ENCODE measurements at places on chromosomes 4 and X.
A peak's percentile ranks its signal among the peaks of the same experiment; 100 is the strongest.

DNA sequence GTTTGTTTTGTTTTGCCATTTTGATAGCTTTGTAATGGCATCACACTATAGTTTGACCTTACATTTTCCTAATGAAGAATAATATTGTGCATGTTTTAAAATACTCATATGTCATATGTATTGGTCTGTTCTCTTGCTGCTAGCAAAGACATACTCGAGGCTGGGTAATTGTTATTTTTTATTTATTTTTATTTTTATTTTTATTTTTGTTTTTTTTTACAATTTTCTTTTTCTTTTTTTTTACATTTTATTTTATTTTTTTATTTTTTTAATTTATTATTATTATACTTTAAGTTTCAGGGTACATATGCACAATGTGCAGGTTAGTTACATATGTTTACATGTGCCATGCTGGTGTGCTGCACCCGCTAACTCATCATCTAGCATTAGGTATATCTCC, 104.6 kb upstream of the GRID2 start:
- DNase-seq = no peak

- no peak for DNase-seq
Observed at GRCh38 chr4:16031546-16032395, 52.1 kb downstream of the PROM1 start.

DNA sequence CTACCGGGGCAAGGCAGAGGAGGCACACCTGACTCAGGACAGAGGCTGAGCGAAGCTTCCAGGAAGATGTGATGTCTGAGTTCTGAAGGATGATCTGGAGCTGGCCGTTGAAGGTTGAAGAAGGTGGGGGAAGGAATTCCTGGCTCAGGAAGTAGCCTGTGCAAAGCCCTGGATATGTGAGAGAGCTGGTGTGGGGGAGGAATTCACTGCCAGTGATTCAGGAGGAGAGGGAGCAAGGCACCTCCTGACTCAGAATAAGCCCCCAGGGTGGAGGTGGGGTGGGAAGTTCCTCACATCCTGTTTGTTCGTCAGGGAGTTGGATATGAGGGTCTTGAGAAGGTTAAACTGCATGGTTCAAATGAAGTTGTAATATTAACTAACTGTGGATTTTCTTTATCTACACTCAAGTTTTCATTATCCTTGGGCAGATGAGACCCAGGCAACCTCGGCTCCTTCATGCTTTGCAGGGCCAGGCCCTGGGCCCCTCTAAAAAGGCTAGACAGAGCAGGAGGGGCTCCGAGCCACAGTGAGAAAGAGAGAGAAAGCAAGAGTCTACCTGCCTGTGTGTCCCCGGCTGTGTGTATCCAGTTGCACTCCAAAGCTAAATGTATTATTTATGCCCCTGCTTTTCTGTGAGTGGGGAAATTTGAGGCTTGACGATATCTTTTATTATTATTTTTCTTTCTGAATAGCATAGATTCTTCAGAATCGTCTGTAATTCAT, 7.1 kb downstream of the NHSL2 start:
- no peak for DNase-seq

- peak; percentile 12 for DNase-seq
Observed at GRCh38 chr4:75514949-75515612, 808 bp downstream of the THAP6 start.

- DNase-seq = no peak
Observed at GRCh38 chrX:1144293-1144692, 68.2 kb downstream of the CRLF2 start.

- DNase-seq = no peak
Observed at GRCh38 chrX:153410373-153410772, 899 bp upstream of the ZFP92 start.

GRCh38 chr4:162644346-162644745, 480.5 kb upstream of the FSTL5 start:
- no peak for DNase-seq

DNA sequence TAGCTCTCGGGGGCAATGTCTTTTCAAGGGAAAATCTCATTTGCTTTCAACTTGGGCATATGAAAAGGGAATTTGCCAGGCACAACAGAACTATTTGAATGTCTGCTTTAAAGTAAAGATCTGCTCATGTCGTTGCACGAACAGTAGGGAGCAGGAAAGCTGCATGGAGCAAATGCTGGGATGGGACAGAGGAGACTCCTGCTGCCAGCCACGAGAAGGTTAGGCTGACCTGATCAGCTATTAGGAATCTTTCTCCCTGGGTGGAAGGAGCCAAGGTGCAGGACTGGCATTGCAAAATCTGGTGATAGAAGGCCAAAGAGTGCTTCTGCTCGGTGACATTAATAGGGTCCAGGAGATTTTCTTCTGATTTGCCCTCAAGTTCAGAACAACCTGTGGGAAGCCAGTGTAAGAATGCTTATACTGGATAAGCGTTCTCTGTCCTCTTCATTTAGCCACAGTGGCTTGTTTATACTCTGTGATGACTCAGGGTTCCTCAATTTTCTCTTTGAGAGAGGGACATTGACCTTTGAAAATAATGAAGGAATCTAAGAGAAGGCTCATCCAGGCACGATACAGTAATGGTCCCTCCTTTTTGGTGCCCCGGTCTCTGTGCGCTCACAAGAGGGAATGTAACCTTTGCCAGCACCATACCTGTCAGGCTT, 22.9 kb downstream of the FHL1 start:
- no peak for DNase-seq

DNA sequence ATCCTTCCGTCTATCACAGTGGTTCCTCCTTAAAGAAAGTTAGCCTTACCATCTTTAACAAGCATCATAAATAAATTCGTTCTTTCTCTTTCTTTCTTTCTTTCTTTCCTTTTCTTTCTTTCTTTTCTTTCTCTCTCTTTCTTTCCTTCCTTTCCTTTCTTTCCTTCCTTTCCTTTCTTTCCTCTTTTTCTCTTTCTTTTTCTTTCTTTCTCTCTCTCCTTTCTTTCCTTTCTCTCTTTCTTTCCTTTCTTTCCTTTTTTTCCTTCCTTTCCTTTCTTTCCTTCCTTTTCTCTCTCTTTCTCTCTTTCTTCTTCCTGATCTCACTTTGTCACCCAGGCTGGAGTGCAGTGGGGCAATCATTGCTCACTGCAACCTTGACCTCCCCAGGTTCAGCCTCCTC, 60.4 kb downstream of the ENPP6 start:
- DNase-seq = no peak

DNA sequence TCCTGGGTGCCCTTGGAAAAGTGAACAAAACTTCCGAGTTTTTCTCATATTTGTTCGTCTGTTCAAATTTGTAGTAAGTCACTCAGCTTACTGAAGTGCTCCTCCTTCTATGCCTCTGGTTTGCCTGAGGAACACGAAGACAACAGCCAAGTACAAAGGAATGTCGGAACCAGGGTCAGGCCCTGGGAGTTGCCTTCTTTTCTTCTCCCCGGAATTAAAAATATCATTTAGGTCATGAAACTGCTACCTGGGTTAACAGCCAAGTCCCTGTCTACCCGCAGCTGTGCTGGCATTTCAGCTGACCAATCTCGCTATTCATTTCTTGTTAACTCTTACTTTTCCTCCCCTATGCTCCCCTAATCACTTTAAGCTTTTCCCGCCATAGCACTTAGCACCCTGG, 137.6 kb upstream of the TEX13D start:
- DNase-seq = no peak

- no peak for DNase-seq
Observed at GRCh38 chrX:274904-275475, 6.2 kb upstream of the PLCXD1 start.

DNA sequence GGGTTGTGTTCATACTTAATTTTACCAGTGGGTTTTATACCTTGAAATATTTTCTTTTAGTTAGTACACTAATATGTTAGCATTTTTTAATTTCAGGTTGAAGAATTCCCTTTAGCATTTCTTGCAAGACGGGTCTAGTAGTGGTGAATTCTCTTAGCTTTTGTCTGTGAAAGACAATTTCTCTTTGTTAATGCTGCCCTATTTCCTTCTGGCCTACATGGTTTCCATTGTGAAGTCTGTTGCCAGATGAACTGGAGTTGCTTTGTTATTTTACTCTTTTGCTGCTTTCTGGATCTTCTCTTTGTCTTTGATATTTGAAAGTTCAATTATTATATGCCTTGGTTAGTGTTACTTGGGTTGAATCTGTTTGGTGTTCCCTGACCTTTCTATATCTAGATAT, 25.0 kb upstream of the MTHFD2L start:
- no peak for DNase-seq

GRCh38 chr4:137956256-137956655, 285.9 kb downstream of the SLC7A11 start:
- DNase-seq = no peak

- DNase-seq = no peak
Observed at GRCh38 chr4:76206222-76206942, 7.2 kb downstream of the SCARB2 start.

- DNase-seq = peak; percentile 12
Observed at GRCh38 chrX:100512471-100512870, 72.3 kb upstream of the TNMD start.

DNA sequence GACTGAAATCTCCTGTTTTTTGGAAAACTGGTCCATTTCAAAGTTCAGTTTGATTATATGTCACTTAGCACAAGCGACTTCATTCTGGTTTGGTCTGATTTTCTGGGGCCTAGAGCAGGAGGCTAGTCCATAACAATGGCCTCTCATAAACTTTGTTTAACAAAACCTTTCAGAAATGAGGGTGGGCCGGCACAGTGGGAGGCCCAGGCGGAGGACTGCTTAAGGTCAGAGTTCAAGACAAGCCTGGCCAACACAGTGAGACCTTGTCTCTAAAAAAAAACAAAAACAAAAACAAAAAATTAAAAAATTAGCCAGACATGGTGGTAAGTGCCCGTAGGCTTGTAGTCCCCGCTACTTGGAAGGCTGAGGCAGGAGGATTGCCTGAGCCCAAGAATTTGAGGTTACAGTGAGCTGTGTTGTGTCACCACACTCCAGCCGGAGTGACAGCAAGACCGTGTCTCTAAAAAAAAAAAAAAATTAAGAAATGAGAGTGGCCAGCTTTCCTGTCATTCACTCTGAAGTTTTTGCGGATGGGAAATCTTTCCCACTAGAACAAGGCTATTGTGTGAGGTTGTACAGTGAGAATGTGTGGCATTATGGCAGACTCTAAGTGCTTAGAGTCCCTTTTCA, 1.2 kb upstream of the PLAC8 start:
- no peak for DNase-seq

GRCh38 chr4:112145790-112146501, 692 bp downstream of the FAM241A start:
- peak; percentile 59 for DNase-seq

DNA sequence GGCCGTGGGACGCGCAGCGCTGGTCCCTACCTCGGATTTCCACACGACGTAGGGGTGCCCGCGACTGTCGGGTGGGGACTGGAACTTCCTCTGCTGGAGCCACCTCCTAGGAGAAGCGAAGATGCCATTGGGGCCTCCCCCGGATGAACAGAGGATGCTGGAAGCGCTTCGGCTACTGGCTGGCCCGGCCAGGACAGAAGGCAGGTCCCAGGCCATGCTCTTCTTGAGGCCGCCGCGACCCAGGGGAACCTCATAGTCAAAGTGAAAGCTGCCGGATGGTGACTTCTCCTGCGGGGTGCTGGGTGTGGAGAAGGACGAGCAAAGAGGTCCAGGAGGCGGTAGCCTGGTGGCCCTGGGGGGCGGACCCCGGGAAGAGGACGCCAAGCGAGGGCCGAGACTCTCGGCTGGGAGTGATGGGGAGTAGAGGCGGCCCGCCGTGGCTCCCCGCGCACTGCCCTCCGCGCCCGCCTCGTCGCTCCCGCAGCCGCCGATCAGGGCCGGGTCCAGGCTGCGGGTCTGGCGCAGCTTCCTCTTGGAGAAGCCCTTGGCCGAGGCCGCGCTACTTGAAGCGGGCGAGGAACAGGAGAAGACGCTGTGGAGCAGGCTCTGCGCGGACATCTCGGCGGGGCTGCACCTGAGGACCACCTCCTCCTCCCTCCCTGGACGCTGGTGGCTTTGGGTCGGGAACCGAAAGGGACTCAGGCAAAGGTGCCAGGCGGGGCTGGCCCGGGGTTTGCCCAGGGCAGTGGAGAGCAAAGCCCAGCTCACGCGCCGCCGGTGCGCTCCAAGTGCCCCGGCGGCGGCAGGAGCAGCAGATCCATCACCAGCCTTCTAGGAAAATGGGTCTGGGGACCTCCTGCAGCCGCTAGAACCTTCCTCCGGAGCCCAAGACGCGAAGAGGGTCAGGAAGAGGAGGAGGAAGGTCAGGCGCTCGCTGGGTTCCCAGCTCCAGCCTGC, 1.2 kb downstream of the ARHGAP6 start:
- DNase-seq = no peak

DNA sequence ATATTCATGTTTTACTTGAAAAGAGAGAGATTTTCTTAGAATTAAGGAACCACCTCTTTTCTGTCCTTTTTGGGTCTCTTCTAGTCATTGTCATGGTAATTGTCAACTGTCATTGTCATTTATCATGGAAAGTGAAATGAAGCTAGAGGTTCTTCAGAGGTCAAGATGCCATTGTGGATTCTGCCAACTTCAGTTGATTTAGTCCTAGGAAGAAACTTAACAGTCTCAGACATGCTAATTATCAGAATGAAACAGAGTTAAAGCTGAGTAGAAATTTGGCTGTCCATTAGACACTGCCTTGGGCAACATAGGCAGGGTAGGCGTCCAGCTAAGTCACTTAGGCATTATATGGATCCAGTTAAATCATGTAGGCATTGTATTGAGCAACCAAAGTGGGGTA, 796.1 kb upstream of the ADGRL3 start:
- no peak for DNase-seq

DNA sequence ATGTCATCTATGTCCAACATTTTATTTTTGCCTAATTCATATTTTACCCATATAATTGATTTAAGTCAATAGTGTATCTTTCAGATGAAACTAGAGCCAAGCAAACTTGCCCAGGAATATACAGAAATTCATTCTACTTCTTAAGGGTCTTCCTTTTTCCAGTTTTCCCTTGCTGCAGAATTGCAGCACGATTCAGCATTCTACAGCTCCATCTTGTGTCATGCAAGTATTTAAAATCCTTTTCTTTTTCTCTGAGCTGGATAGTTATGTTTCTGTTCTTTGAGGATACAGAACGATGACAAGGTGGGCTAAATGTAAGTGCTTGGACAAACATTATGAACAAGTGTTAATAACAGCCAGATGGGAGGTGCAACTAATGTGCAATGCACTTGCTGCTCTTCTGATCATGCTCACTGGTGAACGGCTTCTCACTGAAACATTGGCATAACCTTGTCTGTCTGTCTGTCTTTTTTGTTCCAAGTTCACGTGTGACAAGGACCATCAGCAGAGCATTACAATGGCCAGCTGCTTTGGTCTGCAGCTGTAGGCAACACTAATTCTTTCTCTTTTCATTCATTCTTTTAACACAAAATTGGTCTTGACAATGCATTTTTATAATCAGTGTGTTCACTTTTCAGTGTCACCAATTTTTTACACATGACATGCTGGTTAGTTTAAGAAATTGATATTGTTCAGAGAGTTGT, 1821.7 kb downstream of the ARAP2 start:
- DNase-seq = no peak
